Activated naive CD8-positive, alpha-beta T cell treated with anti-CD3 and anti-CD28 coated beads, Interleukin-2, amount 50 U/mL, for 16 hours (primary cell): ENCODE measurements at places on chromosomes 3 and 15.

- no peak for DNase-seq
Observed at GRCh38 chr3:4493941-4494894, 1.1 kb downstream of the ITPR1 start.

GRCh38 chr15:57640930-57641682 lies 49.4 kb downstream of the MYZAP start:
- no peak for DNase-seq

- no peak for DNase-seq
Observed at GRCh38 chr15:72375501-72375845, 341 bp downstream of the HEXA start.

GRCh38 chr3:37981348-37981664 lies 9.3 kb upstream of the VILL start:
- no peak for DNase-seq
